ENCODE measurements at places on chromosomes 7 and 10.

DNA sequence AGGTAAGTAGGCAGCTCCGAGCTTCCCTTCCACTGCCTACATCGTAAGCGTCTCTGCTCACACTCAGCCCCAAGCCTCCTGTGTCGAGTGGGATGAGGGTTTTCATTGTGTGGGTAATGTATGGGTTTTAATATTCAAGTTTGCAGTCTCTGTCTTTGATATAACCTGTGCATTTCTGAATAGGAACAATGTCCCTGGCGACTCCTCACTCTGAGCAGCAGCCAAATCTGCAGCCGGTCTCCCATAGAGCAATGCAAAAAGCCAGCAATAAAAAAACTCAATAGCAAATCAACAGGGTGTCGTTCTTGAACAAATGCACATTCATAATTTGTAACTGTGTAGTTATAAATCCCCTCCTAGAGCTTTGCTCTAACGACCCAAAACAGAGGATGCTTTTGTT, 33.4 kb downstream of the PPP1R17 start:
- no peaks in the 10 kb centered on the region for H3K36me3 ChIP-seq
- no peak overlapping the region for H3K27ac ChIP-seq
- no peak for DNase-seq
- no peak overlapping the region for H3K4me3 ChIP-seq
- no peaks in the 10 kb centered on the region for H3K4me1 ChIP-seq

- H3K4me3 ChIP-seq = no peak overlapping the region
- H3K4me1 ChIP-seq = no peaks in the 10 kb centered on the region
- H3K36me3 ChIP-seq = no peaks in the 10 kb centered on the region
- no peak for DNase-seq
Observed at GRCh38 chr7:24715661-24716479, 41.4 kb downstream of the GSDME start.

- H3K27ac ChIP-seq = no peak overlapping the region
- H3K4me1 ChIP-seq = no peaks in the 10 kb centered on the region
- H3K27me3 ChIP-seq = no peaks in the 10 kb centered on the region
- no peak overlapping the region for H3K4me3 ChIP-seq
- no peaks in the 10 kb centered on the region for H3K36me3 ChIP-seq
- no peak for DNase-seq
Observed at GRCh38 chr10:91289305-91289704, 68.8 kb downstream of the PCGF5 start.

DNA sequence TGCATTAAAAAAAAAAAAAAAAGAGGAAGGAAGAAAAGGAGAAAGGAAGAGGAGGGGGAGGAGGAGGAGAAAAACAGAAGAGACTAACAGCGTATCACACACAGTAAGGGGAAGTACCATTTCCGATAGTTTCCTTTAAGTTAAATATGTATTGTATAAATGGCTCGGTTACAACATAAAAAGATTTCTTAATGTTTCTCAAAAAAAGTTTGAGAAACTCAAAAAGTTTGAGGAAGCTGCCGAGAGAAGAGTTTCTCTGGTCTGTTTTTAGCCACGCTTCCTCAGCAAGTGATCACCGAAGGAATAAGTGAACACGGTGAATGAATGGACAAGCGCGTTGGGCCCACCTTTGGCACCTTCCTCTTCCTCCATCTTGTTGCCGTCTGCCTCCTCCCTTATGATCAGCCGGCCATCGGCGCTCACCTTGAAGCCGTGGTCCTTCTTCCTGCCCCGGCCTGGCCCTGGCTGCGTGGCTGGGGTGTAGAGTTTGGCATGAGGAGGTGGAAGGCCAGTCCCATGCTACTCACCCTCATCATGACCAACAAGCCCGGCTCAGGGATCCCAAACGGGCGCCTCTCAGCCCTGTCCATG, 31.3 kb upstream of the FRAT2 start:
- DNase-seq = no peak
- no peak overlapping the region for H3K27ac ChIP-seq
- H3K4me3 ChIP-seq = no peak overlapping the region
- no peaks in the 10 kb centered on the region for H3K4me1 ChIP-seq

- H3K27me3 ChIP-seq = no peaks in the 10 kb centered on the region
- DNase-seq = no peak
- H3K4me1 ChIP-seq = no peaks in the 10 kb centered on the region
- H3K27ac ChIP-seq = no peak overlapping the region
- H3K4me3 ChIP-seq = no peak overlapping the region
Observed at GRCh38 chr10:130244031-130244927, 108.1 kb downstream of the GLRX3 start.

GRCh38 chr10:103177123-103177522, 15.9 kb downstream of the NT5C2 start:
- H3K27ac ChIP-seq = no peak overlapping the region
- peaks cover 15% of the 10 kb centered on the region for H3K4me1 ChIP-seq
- no peaks in the 10 kb centered on the region for H3K27me3 ChIP-seq
- no peaks in the 10 kb centered on the region for H3K36me3 ChIP-seq
- no peak for DNase-seq

DNA sequence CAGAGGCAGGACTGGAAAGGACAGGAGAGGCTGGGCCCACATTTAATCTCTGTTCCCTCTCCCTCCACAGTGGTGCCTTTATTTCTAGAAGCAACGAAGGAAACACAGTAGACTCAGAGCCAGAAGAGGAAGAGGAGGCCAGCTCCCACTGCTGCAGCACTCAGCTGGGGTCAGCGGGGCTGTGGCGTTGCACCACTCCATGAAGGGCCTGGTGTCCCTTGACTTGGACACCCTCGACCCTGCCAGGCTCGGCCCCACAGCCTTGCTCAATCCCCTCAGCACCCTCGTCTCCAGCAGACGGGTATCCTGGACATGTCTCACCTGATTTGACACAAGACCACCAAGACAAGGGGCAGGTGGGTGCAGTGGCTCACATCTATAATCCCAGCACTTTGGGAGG, 38.8 kb downstream of the PRKAG2 start:
- H3K4me3 ChIP-seq = no peak overlapping the region
- no peak for DNase-seq
- H3K27me3 ChIP-seq = no peaks in the 10 kb centered on the region
- no peaks in the 10 kb centered on the region for H3K36me3 ChIP-seq
- H3K4me1 ChIP-seq = no peaks in the 10 kb centered on the region
- H3K27ac ChIP-seq = no peak overlapping the region

DNA sequence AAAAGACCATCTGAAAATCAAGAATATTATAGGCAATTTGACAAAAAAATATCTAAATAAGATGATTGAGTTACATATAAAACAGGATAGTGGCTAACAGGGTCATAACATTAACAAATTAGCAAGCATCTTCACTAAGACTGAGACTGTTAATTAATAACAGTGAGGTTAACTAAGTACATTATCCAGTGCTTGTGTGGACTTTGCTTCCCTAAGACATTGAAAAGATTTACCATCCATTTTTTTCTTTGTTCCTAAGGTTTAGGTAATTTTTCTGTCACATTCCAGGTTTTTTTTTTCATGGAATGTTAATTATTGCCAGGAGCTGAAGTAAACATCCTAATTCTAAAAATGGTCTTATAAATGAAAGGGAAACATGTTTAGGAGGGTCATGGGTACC, 227.6 kb downstream of the ANKRD7 start:
- H3K27ac ChIP-seq = no peak overlapping the region
- no peaks in the 10 kb centered on the region for H3K27me3 ChIP-seq
- no peaks in the 10 kb centered on the region for H3K36me3 ChIP-seq

DNA sequence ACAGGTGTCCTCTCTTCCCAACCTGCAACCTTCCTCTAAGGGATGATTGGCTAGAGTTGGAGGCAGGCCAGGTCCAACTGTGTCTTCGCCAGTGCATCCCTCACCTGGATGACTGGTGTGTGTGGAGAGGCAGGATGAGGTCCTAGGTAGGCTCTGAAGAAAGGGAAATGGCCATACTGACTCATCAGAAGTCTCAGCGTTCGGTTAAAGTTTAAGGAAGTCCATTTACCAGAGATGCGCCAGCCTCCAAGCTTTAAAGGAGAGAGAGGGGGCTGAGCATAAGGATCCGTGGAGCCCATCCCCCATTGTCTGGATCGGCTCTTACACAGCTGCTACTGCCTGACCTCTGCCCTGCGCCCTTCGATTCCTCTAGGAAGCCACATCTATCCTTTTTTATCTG, 4.4 kb downstream of the KEL start:
- no peaks in the 10 kb centered on the region for H3K4me1 ChIP-seq
- no peak for DNase-seq
- H3K27me3 ChIP-seq = no peaks in the 10 kb centered on the region
- no peaks in the 10 kb centered on the region for H3K36me3 ChIP-seq
- H3K4me3 ChIP-seq = no peak overlapping the region
- H3K27ac ChIP-seq = no peak overlapping the region

DNA sequence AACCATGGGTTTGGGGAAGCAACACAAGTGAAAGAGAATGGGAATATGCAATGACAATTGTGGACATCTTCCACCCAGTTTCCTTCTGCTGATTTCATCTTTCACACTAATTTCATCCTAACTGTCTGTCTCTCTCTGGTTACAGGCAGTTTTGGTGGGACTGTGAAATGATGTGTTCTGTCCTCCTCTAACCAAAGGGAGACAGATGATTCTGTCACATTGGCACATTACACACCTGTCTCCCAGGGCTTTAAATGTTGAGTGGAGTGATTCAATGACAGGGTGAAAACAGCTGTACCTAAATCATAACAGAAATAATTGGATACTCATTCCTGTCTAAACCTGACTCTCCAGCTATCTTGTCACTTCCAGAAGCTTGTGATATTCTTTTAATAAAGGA, 60.0 kb downstream of the DGKB start:
- H3K4me3 ChIP-seq = no peak overlapping the region
- no peak for DNase-seq

DNA sequence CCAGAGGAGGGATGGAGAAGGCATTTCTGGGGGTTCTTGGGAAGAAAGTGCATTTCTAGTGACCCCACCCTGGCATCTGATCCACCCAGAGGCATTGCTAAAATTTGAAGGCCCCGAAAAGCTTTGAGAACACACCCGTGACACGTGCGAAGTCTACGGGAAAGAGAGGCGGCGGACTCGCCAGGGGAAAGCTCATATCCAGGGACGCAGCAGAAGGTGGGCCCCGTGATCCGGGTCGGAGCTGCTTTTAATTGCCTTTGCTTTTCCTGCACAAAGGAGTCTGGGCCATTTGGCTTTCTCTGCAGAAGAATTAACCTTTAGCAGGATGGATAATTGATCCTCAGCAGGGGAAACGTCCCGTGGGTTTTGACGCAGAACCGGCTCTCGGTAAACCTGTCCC, 50.3 kb downstream of the CARD11 start:
- no peak overlapping the region for H3K27ac ChIP-seq
- H3K4me1 ChIP-seq = no peaks in the 10 kb centered on the region

DNA sequence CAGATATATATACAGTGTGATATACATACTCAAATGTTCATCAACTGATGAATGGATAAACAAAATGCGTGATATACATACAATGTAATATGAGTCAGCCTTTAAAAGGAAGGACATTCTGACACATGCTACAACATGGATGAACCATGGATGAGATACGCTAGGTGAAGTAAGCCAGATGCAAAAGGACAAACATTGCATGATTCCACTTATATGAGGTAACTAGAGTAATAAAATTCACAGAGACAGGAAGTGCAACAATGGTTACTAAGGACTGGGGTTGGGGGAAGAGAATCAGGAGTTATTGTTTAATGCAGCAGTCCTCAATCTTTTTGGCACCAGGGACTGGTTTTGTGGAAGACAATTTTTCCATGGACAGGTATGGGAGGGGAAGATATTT, 47.3 kb upstream of the PIK3AP1 start:
- H3K4me1 ChIP-seq = no peaks in the 10 kb centered on the region
- DNase-seq = no peak
- no peak overlapping the region for H3K27ac ChIP-seq
- H3K4me3 ChIP-seq = no peak overlapping the region
- H3K27me3 ChIP-seq = no peaks in the 10 kb centered on the region
- H3K36me3 ChIP-seq = no peaks in the 10 kb centered on the region

DNA sequence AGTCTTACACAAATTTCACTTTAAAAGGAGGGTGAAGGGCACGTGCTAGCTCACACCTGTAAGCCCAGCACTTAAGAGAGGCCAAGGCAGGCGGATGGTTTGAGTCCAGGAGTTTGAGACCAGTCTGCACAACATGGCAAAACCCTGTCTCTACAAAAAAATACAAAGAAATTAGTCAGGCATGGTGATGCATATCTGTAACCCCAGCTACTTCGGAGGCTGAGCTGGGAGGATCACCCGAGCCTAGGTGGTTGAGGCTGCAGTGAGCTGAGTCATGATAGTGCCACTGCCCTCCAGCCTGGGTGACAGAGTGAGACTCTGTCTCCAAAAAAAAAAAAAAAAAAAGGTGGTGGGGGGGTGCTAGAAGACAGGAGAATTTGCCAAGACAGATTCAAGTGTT, 237.3 kb upstream of the KLF14 start:
- H3K27ac ChIP-seq = no peak overlapping the region
- H3K4me3 ChIP-seq = no peak overlapping the region
- H3K27me3 ChIP-seq = no peaks in the 10 kb centered on the region

GRCh38 chr7:91731976-91732375, 148.5 kb downstream of the MTERF1 start:
- no peaks in the 10 kb centered on the region for H3K36me3 ChIP-seq
- H3K4me1 ChIP-seq = no peaks in the 10 kb centered on the region
- no peaks in the 10 kb centered on the region for H3K27me3 ChIP-seq
- no peak for DNase-seq
- H3K27ac ChIP-seq = no peak overlapping the region
- H3K4me3 ChIP-seq = no peak overlapping the region

GRCh38 chr10:70354556-70354955, 27.9 kb downstream of the LRRC20 start:
- no peak overlapping the region for H3K27ac ChIP-seq
- no peaks in the 10 kb centered on the region for H3K36me3 ChIP-seq
- no peaks in the 10 kb centered on the region for H3K27me3 ChIP-seq
- H3K4me3 ChIP-seq = no peak overlapping the region
- no peak for DNase-seq
- no peaks in the 10 kb centered on the region for H3K4me1 ChIP-seq

GRCh38 chr7:39430441-39430840, 135.8 kb upstream of the YAE1 start:
- H3K4me1 ChIP-seq = no peaks in the 10 kb centered on the region
- DNase-seq = no peak
- H3K27me3 ChIP-seq = no peaks in the 10 kb centered on the region

- H3K36me3 ChIP-seq = no peaks in the 10 kb centered on the region
- H3K4me3 ChIP-seq = no peak overlapping the region
- H3K4me1 ChIP-seq = no peaks in the 10 kb centered on the region
- no peaks in the 10 kb centered on the region for H3K27me3 ChIP-seq
- H3K27ac ChIP-seq = peak overlapping the region; percentile 74
Observed at GRCh38 chr7:138890499-138891445, 90.4 kb downstream of the KIAA1549 start.
